AG10803 (cell line): ENCODE measurements at places on chromosomes 2 and 18.

DNA sequence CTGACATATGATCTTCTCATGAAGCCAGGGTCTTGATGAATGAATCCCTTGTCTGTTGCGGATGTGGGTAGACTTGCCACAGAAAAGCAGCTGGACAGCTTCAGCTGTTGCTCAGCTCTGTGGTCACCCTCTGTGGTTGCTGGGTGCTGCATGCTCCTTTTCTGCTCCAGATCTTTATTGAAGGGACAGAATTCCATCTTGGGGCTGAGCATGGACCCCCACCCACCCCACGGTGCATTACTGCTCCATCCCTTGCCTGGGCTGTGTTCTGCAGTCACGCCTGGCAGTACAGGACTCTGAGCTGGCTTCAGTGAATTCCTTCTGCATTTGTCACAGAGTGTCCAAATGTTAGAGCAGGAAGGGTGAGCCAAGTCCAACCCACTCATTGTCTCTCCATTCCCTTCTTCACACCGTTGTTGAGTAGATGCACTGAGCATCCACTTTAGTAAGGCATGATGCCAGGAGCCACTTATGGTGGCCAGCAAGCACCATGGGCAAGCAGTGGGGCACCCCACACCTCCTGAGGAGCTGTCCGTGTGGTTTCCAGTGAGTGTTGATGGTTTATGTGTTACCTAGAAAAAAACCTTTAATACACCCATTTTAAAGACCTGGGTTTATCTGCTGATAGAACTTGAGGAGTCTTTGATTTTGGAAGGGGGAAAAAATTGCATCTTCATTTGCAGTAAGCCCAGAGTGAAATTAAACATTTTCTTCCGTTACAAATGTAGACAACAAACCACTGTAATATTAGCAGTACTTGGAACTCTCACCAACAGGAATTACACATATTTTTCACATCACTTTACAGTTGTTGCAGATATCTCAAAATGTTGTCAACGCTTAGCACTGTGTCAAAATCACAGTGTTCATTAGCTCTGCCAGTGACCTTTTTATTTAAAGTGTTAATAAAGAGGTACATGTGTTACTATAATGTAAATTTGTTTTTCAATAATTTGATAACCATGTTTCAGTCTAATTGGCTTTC lies 14.7 kb upstream of the ITGB6 start:
- DNase-seq = peak; percentile 93

DNA sequence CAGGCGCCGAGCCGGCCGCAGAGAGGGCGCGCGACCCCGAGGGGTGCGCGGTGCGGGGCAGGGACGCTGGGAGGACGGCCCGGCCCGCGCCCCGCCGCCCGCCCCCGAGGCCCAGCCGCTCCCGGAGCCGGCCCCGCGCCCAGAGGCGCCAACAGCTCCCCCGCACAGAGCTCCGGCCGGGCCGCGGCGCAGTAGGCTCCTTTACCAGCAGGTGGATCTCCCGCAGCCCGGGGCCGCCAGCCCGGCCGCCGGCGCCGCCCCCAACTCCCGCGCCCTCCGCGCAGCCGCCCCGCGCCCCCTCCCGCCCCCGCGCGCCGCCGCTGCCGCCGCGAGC lies 258 bp downstream of the MGAT4A start:
- no peak for DNase-seq

- no peak for DNase-seq
These were observed 24.5 kb downstream of the GREB1 start for GRCh38 chr2:11558214-11558886.

GRCh38 chr2:120817136-120817955 lies 81.7 kb downstream of the GLI2 start:
- no peak for DNase-seq

- no peak for DNase-seq
These were observed 481.7 kb upstream of the CRIM1 start for GRCh38 chr2:35873921-35874320.

- no peak for DNase-seq
These were observed 48.7 kb downstream of the ACYP2 start for GRCh38 chr2:54164106-54164505.

GRCh38 chr2:102592601-102593000 lies 26.8 kb upstream of the SLC9A2 start:
- DNase-seq = no peak

DNA sequence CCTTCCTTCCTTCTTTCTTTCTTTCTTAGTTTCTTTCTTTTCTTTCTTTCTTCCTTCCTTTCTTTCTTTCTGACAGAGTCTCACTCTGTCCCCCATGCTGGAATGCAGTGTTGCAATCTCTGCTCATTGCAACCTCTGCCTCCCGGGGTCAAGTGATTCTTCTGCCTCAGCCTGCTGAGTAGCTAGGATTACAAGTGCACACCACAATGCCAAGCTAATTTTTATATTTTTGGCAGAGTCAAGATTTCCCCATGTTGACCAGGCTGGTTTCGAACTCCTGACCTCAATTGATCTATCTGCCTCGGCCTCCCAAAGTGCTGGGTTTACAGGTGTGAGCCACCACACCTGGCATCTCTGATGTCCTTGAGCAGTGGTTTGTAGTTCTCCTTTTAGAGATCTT lies 48.5 kb downstream of the IL1R2 start:
- no peak for DNase-seq

GRCh38 chr18:2417861-2418610 lies 153.3 kb downstream of the METTL4 start:
- no peak for DNase-seq

- no peak for DNase-seq
These were observed 233.6 kb downstream of the TPGS2 start for GRCh38 chr18:36595046-36595817.

GRCh38 chr2:163592954-163593622 lies 142.7 kb downstream of the FIGN start:
- no peak for DNase-seq

DNA sequence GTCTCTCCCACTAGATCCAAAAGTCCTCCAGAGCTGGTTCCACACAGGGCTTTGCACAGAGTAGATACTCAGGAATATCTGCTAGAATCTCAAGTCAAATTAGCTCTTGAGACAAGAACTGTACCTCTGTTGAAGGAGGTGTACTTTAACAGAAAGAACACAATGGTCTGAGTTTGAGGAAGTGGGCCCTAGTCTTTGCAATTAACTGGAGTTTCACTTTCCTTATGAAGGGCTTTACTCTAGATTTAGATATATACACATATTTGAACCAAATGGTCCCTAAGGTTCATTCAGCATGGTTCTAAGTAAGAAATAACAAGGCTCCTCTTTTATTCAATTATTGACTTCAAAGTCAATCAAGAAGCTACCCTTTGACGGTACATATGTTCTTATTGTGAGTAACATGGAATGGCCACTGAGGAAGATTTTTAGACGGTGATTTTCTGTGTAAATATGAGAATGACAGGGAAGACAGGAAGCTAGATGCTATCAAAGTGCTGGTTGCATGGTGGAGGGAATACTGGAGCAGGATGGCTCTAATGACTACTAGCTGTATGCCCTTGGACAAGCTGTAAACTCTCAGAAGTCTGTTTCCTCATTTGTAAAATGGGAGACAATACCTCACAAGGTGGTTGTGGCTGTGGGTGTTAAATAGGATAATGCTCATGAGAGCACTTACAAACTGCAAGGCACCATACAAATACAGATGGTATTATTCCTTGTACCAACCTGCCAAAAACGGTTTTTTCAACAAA lies 73.5 kb upstream of the SERTAD2 start:
- DNase-seq = no peak

GRCh38 chr18:21851327-21851961 lies 110.9 kb downstream of the MIB1 start:
- peak; percentile 28 for DNase-seq

GRCh38 chr2:866009-866680 lies 84.5 kb upstream of the SNTG2 start:
- no peak for DNase-seq

- DNase-seq = peak; percentile 51
These were observed 70.4 kb upstream of the DNER start for GRCh38 chr2:229784791-229785190.

GRCh38 chr18:46051731-46052461 lies 20.2 kb downstream of the PSTPIP2 start:
- peak; percentile 78 for DNase-seq

DNA sequence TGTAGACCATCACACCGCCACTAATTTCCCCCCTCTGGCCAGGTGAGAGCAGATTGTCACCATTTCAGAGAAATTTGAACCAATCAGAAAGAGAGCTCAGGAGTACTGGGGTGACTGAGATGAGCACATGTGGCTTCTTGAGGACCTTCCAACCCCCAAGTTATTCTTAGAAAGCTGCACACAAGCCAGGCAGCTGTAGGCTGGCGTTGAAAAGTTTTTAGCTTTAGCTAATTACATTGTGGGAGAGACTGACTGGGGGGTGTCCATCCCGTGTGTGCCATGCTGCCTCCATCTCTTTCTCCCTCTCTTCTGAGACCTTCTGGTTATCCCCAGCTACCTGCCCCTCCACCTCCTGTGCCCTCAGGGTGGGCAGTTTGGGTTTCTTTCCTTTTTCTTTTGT lies 154.0 kb downstream of the AGAP1 start:
- peak; percentile 58 for DNase-seq

DNA sequence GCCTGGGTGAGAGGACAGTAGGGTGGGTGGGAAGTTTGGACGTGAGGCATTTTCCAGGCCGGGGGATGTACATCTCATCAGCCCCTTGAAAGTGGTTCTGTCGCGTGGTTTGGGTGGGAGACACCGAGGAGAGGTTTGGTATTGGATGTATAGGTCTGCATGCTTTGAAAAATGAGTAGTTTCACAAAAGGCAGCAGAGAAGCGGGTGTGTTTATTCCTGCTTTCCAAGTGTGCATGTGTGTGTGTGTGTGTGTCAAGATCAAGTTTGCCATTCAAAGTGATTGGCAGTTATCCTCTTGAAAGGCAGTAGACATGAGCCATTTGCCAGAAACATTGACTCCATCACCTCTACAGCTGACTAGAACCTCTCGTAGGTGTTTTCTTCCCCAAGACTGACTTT lies 423.1 kb upstream of the POU3F3 start:
- no peak for DNase-seq

- DNase-seq = peak; percentile 95
These were observed 361.8 kb downstream of the RND3 start for GRCh38 chr2:150125708-150126107.

DNA sequence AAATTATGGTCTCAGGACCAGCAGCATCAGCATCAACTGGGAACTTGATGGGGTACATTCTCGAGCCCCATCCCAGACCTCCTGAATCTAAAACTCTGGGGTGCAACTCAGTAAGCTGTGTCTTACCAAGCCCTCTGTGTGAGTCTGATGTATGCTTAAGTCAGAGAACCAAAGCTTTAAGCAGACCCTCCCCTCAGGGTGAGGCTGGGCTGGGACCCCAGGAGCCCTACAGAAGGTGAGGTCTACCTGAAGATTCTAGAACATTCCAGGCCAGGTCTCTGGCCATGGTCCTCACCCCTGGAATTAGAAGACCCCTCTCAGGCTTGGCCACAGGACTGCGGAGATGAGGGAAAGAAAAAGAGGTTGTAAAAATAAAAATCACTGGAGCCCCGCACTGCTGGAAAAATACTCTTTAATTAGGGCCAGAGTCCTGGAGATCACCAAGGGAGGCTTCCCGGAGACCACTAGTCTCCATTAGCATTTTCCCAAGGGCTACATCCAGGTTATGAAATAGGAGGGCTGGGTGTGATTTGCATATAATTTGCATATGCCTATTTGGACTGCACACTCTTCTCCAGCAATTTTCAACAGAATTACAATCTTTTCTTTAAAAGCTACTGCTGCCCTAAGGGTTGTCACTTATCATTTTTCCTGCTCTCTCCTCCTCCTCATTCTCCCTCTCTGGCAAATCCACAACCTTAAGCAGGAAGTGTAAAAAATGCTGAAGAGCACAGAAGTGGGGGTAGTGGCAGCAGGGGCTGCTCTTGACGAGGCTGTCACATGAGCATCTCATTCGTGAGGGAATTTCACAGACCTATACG lies 100.2 kb downstream of the ZBTB7C start:
- no peak for DNase-seq

- DNase-seq = no peak
These were observed 29.2 kb upstream of the HNRNPLL start for GRCh38 chr2:38631976-38632375.

DNA sequence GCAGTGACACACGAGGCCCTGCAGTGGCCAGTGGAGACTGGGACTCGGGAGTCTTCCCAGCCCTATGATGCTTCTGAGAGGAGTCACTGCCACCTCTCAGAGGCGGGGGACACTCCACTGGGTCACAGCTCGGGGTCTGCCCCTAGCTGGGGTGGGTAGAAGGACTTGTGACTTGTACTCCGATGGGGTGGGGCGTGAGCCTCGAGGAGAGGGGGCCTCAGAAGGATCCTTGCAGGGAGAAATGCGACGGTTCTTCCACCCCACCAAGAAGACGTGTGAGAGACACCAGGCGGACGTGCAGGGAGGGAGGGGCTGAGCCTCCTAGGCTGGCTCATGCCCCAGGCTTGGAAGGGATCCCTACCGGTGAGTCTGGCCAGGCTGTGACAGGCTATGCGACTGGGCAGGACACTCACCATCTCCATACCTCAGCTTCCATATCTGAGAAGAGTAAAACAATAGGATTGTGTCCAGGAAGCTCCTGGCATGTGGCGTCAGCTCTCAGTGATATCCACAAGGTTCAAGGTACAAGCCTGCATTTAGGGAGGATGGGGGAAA lies 11.1 kb upstream of the OTOS start:
- DNase-seq = no peak

DNA sequence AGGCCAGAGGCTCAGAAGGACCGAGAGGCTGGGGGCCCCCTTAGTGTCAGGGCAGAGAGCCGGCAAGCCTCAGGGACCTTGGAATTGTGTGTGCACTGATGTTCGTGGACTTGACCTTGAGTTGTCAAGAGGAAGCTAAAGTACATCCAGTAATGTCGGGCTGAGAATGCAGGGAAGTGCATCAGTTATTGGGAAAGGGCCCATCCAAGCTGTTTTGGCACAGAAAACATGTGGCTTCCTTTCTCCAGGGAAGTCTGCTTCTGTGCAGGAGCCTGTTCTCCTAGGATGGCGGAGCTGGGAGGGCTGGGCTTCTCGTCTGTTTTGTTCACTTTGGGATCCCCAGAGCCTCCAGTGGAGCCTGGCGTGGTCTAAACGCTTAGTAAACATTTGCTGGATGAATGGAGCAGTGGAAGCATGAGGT lies 23.7 kb downstream of the ATOH8 start:
- DNase-seq = peak; percentile 43

GRCh38 chr2:42488297-42488696 lies 5.5 kb downstream of the KCNG3 start:
- DNase-seq = no peak

- peak; percentile 50 for DNase-seq
These were observed 41.6 kb downstream of the LYPD6B start for GRCh38 chr2:149080099-149080498.
